ENCODE measurements at places on chromosomes 6 and 20.
A peak's percentile ranks its signal among the peaks of the same experiment; 100 is the strongest.

- DNase-seq = no peak
Observed at GRCh38 chr6:169738976-169739529, 12.3 kb downstream of the DYNLT2 start.

DNA sequence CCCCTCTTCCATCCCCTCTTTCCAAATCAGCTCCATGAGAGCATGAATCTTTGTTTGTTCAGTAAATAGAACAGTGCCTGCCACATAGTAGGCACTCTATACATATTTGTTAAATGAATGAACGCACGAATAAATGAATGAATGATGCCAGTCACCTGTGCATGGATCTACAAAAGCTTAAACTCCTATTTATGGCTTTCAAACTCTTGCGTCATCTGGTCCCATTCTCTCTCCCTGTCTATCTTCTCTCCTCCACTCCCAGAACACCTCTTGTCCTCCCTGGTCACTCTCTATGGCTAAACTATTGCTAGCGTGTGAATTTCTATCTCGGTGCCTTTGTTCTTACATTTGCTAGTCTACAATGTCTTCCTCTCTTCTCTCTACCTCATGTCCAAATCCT is 24.8 kb downstream of the SCGN start:
- no peak for DNase-seq

DNA sequence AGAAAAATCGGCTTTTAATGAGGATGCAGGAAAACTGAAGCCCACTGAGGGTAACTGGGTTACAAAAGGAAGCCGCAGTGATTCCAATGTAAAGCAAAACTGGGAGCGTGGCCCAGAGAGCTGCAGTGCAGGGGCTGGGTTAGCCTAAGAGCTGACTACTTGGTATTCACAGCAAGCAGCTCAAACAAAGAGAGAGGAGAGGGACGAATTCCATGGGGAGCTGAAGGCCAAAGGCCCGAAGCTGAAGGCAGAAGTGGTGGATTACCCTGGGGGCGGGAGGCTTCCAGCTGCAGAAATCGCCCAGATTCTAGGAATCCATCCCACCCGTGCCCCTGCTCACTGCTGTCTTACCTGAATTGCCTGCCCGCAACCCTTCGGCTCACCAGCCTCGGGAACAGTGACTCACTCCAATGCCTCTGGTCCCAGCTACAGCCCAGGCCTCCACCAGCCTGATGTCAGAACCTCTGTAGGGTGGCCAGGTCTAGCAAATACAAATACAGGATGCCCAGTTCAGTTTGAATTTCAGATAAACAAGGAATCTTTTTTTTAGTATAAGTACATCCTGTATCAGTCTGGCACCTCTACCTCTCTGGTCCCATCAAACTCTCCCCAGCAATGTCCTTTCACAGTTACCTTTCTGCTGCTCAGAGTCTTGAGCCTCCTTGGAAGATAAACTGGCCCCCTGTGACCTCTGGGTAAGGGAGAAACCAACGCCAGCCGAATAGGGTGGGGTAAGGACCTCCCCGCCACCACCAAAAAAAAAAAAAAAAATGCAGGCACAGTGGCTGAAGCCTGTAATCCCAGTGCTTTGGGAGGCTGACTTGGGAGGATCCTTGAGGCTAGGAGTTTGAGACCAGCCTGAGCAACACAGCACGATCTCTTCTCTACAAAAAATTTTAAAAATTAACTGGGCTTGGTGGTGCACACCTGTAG is 14.6 kb upstream of the ZMYND8 start:
- no peak for DNase-seq

GRCh38 chr20:25314497-25315417 is 66.9 kb downstream of the PYGB start:
- no peak for DNase-seq

DNA sequence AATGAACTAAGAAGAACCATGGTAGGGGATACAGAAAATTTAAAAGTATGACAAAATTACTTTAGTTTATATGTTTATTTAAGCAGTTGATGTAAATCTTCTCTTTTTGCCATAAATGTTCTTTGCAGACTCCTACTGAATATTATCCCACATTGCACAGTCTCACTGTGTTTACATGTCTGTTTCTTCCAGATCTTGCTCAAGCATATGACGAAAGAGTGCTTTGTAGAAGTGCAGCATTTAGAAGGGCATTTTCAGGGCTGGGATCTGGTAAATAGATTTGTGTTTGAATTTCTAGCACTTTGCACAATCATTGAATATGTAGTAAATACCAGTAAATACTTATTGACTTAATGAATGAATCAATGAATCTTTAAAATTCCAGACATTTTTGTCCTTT is 152.0 kb upstream of the EPHA7 start:
- DNase-seq = no peak

DNA sequence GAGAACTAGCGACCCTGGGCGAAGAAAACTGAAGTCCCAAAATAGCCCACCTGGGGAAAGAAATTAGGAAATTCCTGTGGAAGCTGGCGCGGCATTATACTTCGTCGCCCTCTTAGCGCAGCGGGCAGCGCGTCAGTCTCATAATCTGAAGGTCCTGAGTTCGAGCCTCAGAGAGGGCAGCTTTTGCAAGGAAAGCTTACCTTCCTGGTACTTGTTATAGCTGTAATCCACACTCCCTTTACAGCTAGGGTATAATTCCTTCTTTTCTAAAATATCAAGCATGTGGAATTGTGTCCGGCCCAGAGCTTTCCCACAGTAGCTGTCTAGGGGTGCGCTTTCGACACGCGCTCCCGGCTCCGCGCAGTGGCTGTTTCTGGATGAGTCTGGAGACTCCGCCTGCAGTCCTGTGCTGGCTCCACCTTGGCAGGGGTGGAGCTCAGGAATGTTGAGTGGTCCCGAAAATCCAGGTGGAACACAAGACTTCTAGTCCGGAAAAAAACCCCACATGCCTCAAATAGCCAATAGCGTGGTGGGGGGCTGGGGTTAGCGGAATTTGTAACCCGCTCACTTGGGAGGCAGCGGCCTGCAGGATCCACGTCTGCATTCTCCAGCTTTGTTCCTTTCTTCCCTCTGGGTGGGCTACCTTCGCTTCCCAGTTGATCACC is 83.7 kb upstream of the ZNF322 start:
- no peak for DNase-seq

GRCh38 chr20:48901326-48901725 is 20.2 kb upstream of the ARFGEF2 start:
- DNase-seq = no peak

DNA sequence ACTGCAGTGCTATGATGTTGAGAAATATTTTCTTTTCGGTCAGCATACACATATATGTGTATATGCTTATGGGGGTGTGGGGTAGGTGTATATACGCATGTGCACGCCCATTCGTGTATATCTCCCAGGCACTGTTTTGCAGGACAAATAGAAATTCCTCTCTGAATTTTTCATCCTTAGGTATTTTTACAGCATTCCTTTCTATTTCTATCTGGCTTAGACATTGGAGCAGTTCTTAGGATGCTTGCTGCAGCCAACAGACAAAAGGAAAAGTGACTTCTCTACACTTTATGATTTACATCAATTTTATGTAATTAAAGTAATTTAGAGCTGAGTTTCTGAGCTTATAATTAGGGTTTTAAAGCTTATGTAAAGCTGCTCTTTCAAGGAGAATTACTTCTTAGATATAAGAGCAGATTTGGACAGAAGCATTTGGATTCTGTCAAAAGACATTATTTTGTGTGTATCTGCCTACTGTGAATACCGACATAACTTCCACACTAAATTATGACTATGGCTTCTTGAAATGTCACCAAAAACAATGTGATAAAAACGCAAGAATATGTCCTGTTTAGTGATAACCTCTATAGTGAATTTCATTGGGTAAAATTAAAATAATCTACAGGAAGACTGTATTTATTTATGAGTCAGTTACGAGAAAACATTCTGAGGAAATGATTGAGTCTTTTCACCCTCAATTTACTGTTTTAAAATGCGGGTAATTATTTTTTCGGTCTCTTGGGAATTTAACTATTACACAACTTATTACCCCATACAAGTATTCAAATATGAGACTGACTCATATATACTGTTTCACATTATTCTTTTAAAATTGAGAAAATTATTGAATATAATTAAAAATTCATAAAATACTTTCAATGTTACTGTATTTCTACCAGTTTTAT is 21.3 kb upstream of the CEP43 start:
- no peak for DNase-seq

DNA sequence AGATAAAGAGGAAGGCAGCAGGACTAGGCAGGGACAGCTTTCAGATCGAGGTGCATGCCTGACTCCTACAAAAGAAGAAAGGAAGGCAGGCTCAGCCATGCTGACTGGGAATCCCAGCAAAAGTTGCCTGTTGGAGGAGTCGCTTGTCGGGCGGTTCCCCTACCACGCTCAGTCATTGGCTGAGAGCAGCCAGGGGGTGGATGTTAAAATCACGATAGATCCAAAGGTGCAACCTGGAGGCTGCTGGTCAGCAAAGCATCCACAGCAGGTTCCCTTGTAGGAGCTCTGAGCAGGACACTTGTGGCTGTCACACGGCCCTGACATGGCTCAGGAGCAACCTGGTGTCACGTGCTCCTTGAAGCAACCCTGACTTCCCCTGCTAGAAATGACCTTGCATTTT is 74.6 kb downstream of the ISM1 start:
- DNase-seq = no peak

DNA sequence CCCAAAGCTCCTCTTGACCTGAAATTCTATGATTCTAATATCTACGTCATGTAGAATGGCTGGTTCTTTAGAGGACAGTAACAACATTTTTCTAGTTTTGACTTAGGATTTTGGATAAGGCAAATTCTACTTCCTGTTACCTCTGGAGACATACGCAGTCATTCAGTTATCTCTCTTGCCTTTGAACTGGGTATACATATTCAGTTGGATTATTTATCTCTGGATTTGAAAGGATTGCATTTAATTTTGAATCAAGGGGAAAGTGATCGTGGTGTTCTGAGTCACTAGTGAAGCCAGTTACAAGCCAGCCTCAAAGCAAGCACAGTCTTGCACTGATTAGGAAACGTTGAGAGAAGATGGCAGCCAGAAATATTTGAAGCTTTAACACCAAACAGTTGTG is 35.3 kb upstream of the BCAS1 start:
- DNase-seq = no peak

GRCh38 chr6:20180935-20181334 is 31.3 kb downstream of the MBOAT1 start:
- DNase-seq = no peak

DNA sequence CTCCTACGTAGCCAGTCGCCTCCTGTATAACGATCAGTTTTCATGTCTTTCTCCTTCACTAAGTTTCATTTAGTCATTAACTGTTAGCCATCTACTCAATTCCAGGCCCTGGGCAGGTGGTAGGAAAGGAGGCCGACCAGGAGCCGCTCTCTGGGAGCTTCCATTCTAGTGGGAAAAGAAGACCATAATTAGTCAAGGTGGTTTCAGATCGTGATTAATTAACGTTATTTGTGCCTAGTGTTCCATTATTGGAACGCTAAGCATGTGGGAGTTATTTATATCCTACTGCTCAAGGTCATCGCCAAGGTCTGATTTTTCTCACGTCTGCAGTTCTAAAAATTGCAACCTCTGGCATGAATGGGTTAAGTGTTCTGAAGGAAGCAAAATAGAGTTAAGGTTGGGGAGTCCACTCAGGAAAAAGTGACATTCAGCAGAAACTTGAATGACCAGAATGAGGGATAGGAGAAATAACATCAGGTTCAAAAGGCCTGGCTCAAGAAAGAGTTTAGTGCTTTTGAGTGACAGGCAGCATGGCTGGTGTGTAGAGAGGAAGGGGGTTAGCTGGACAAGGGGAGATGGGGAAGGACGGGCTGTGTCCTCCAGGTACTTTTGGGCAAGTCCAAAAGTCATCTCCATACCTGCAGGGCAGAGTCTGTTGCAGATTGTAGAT is 812 bp downstream of the SLC9A8 start:
- DNase-seq = no peak

GRCh38 chr20:57469418-57470211 is 55.3 kb downstream of the CTCFL start:
- DNase-seq = no peak

- peak; percentile 85 for DNase-seq
Observed at GRCh38 chr20:24994470-24995368, 2.2 kb upstream of the APMAP start.

GRCh38 chr6:148244217-148244935 is 98.3 kb upstream of the SASH1 start:
- DNase-seq = no peak

DNA sequence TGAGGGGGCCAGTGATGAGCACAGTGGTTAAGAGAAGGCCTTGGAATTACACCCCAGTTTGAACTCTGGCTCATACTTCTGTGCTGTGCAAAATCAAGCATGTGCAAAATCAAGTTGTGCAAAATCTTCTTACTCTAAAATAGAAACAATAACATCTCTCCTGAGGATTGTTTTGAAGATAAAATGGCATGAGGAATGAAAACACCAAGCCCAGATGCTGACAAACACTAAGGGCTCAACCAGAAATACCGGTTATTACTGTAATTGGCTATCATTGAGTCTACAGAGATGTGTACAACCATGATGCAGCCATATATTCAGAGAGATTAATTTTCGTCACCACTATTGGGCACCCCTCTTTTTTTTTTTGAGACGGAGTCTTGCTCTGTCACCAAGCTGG is 5.9 kb upstream of the BCAS1 start:
- DNase-seq = peak; percentile 58

DNA sequence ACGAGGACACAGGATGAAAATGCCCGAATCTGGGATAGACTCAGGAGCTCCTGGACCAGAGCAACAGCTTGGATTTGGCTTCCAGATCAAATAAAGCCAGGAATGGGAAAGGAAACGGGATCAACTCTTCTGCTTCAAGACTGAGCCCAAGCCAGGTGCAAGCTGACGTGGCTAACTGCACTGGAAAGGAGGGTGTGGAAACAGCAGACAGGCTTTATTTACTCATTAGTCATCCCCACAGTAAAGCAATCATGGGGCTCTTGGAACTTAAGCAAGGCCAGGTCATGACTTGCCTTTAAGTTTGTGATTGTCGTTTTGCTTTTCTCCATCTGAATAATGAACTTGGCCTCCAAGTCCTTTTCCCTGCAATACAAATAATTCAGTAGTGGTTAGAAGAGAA is 45.2 kb downstream of the KIF16B start:
- peak; percentile 67 for DNase-seq

DNA sequence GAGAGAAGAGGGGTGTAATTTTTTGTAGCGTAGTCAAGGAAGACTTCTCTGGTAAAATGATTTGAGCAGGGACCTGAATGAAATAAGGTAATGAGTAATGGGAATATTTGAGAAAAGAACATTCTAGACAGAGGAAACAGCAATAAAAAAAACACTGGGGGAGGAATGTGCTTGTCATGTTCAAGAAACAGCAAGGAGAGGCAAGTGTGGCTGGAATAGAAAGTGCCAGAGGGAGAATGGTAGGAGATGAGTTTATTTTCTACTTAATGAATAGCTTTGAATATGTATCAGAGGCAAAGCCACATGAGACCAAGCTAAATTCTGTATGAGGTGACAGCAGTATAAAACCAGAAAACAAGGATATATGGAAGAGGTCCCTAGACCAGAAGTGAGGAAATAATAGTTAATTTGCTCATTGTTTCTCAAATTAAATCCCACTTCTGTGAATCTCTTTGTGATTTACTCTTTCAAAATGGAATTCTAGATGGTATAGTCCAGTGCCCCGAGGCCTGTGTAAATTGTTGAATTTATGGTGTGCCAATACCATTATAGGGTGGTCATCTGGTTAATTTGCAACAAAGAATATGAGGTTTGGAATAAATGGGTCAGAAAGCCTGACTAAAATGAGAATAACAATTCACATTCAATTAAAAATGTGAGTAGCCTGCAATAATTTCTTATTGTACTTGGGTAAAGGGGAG is 170.2 kb downstream of the CDKAL1 start:
- DNase-seq = no peak

GRCh38 chr6:147653631-147654030 is 145.1 kb downstream of the SAMD5 start:
- no peak for DNase-seq

Measured in HuH-7.5 (cell line).